ENCODE measurements at places on chromosomes 7 and 10. TPM values are rescaled to one million over a fixed set of nuclear protein-coding genes. Genes with fewer than 3 reads are reported as not detected.

The AOAH gene
- 14.0 TPM for total RNA-seq

The ADIRF gene
- 0.41 TPM for total RNA-seq

The DNAJB6 gene
- 181 TPM for total RNA-seq

The CCDC172 gene
- not detected for total RNA-seq

The TMEM130 gene
- not detected for total RNA-seq

The ADRB1 gene
- 0.35 TPM for total RNA-seq

The STEAP1 gene
- total RNA-seq, result not detected

DNA sequence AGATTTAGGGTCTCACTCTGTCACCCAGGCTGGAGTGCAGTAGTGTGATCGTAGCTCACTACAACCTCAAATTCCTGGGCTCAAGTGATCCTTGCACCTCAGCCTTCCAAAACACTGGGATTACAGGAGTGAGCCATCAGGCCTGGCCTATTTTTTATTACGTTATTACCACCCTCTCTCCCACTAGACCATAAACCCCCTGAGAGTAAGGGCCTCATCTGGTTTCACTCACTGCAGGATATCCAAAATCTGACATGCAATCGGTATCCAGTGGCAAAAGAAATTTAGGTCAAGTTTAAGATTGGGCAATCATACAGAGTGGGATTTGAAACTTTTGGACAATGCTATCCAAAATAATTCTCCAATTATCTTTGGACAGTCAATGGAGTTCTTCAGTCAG, 117.0 kb upstream of the NEBL start:
- no peaks in the 10 kb centered on the region for H3K27me3 ChIP-seq
- no peaks in the 10 kb centered on the region for H3K4me1 ChIP-seq
- no peaks in the 10 kb centered on the region for H3K36me3 ChIP-seq
- H3K27ac ChIP-seq, result no peak overlapping the region

DNA sequence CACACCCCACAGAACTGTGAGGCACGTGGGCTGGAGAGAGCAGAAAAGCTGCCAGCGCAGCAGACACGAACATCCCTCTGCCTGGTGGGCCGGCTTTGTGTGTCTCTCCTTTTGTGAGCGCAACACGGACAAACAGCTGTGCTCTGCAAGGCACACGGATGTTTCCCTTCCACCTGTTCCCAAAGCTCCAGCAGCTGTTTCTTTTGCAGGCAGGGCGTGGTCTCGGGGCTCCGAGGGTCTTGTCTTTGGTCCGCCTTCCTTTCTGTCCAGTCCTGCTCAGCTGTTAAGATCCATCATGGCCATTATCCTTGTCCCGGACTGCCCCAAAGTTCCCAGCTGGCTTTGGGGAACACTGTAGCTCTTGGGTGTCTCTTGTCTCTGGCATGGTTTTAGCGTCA, 32.7 kb upstream of the SH2B2 start:
- H3K4me3 ChIP-seq, result no peak overlapping the region
- no peak overlapping the region for H3K27ac ChIP-seq
- H3K27me3 ChIP-seq, result no peaks in the 10 kb centered on the region
- DNase-seq, result no peak
- no peaks in the 10 kb centered on the region for H3K4me1 ChIP-seq

DNA sequence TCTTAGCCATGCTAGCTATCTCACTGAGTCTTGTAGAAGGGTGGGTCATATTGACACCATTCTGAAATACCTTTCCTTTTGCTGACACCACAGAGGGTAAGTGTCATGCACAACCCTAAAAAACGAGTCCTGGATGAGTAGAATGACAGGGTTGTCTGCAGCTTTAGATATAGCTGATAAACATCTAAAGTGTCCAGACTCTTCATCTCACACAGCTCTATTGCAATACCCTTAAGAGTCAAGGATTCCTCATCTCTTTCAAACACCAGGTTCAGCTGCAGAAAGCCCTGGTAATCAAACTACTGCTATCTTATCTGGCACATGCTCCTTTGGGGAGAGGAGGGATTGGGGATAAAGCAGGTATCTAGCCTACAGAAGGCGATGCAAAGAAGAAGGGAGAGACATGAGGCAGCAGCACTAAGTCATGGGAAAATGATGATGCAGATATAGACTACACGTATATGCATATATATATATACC, 127.0 kb downstream of the ANK3 start:
- no peak overlapping the region for H3K4me3 ChIP-seq
- H3K27ac ChIP-seq, result no peak overlapping the region
- no peak for DNase-seq
- no peaks in the 10 kb centered on the region for H3K4me1 ChIP-seq
- peaks cover 25% of the 10 kb centered on the region for H3K36me3 ChIP-seq
- no peaks in the 10 kb centered on the region for H3K27me3 ChIP-seq

DNA sequence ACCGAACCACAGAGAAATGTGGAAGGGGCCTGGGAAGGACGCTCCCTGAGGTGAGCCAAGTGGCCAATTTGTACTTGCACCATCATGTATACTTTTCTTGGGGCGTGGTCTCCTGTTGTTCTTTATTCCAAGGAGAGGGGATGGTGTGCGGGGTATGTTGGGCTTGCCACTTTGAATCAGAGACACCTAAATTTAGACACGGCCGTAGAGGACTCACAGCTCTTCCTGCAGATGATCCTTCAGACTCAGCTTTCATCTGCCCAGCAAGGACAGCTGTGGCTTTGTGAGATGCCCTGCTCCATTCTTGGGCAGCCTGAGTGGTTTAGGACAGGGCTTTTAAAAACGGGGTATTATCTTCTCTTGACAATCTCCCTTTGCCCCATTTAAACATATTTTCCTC, 473.2 kb downstream of the REEP3 start:
- peaks cover 11% of the 10 kb centered on the region for H3K27me3 ChIP-seq
- H3K27ac ChIP-seq, result no peak overlapping the region
- no peaks in the 10 kb centered on the region for H3K4me1 ChIP-seq
- DNase-seq, result no peak
- no peaks in the 10 kb centered on the region for H3K36me3 ChIP-seq
- H3K4me3 ChIP-seq, result no peak overlapping the region

GRCh38 chr10:89142590-89142989, 64.5 kb downstream of the CH25H start:
- no peaks in the 10 kb centered on the region for H3K4me1 ChIP-seq
- H3K36me3 ChIP-seq, result no peaks in the 10 kb centered on the region
- no peak overlapping the region for H3K4me3 ChIP-seq
- no peak overlapping the region for H3K27ac ChIP-seq
- H3K27me3 ChIP-seq, result no peaks in the 10 kb centered on the region
- no peak for DNase-seq

DNA sequence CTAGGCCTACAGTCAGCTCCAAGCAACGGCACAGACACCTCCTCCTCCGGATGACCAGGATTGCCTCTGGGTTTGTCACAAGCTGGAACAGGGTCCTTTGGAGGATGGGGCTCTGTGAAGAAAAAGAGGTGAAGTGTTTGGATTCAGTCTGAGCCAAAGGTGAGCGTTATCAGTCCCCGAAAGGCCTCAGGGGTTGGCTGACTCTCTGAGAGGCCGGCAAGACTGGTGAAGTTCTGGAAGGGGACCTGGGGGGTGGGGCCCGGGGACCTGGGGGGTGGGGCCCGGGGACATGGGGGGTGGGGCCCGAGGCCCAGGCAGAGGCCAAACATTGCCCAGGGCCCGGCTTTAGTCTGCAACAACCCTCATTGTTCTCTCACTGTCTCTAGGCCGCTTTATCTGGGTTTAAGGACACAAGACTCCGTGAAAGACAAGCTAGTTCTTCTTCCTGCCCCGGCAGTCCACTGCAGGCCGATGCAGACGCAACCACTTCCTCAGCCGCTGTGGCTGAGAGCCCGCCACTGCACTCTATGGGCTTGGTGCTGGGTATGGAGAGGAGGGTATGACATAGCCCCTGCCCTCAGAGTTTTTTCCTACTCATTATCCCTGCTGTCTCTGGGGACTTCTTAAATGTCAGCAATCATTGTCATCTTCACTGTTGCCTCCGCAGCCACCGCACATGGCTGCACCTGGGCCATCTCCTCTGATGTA, 27.4 kb upstream of the PSAP start:
- H3K27ac ChIP-seq, result no peak overlapping the region
- peaks cover 8% of the 10 kb centered on the region for H3K27me3 ChIP-seq
- H3K4me1 ChIP-seq, result peaks cover 9% of the 10 kb centered on the region
- peak overlapping the region; percentile 36 for H3K4me3 ChIP-seq
- no peaks in the 10 kb centered on the region for H3K36me3 ChIP-seq

DNA sequence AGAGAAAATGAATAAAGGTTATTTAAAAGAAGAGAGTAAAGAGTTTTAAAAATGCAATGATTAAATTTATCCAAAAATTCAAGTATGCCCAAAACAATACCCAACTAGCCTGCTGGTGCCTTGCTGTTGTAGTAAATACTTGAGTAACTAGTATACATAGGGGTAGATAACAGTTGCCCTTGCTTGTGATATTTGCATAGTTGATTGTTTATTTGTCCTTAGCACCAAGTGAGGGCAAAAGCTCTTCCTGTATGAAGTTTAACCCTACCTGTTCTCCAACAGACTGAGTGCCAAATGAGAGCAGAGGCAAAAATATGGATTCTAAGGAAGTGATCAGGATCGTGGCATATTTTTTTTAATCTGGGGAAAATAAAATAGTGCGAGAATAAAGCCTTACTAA, 85.0 kb downstream of the PTN start:
- H3K27me3 ChIP-seq, result no peaks in the 10 kb centered on the region
- H3K4me1 ChIP-seq, result no peaks in the 10 kb centered on the region
- no peaks in the 10 kb centered on the region for H3K36me3 ChIP-seq
- no peak overlapping the region for H3K27ac ChIP-seq

DNA sequence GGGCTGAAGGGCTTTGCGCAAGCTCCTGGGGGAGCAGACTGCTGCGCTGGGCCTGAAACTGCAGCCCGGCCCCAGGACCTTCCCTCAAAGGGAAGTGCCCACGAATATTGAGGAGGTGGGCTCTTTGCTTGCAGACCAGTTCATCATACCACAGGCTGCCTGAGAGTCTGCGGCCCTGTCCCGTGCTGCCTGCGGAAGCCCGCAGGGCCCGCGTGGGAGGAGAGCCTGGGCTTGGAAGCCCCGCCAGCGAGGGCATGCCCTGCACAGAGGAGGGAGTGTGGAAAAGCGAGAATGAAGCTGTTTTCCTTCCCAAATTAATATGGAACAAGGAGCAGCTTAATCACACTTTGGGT, 83.6 kb upstream of the MKI67 start:
- H3K4me1 ChIP-seq, result peaks cover 26% of the 10 kb centered on the region
- no peak overlapping the region for H3K4me3 ChIP-seq

GRCh38 chr10:124798781-124799180, 2.8 kb upstream of the ABRAXAS2 start:
- no peak overlapping the region for H3K4me3 ChIP-seq
- H3K36me3 ChIP-seq, result no peaks in the 10 kb centered on the region

DNA sequence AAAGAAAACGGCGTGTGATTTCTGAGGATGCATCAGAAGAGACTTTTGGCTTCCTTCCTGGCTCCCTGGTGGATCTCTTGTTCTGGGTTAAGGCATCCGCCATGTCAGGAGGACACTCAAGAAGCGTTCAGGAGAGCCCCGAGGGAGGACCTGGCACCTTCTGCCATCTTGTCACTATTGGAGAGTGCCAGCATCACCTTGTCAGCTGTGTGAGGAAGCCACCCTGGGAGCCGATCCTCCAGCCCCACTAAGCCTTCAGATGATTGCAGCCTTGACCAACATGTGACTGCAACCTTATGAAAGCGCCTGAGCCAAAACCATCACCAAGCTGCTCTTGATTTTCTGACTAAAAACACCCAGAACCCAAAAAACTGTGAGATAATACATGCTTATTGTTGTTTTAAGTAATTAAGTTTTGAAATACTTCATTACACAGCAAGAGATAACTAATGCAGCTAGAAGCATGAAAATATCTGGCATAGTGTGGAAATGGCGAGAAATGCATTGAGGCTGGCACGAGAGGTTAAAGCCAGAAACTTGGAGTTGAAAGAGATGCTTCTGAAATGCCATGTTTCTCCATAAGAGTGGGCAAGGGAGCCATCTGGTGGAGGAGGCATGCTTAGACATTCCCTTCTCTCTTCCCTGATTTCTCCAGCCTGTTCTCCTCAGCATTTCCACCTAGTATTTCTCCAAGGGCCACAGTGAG, 5.4 kb upstream of the ZFYVE27 start:
- H3K4me1 ChIP-seq, result no peaks in the 10 kb centered on the region
- peak; percentile 81 for DNase-seq
- no peak overlapping the region for H3K27ac ChIP-seq
- H3K36me3 ChIP-seq, result no peaks in the 10 kb centered on the region

- no peak overlapping the region for H3K4me3 ChIP-seq
- no peaks in the 10 kb centered on the region for H3K27me3 ChIP-seq
- H3K4me1 ChIP-seq, result no peaks in the 10 kb centered on the region
- H3K36me3 ChIP-seq, result no peaks in the 10 kb centered on the region
- H3K27ac ChIP-seq, result no peak overlapping the region
These were observed 195.2 kb downstream of the MDFIC start for GRCh38 chr7:115116773-115117715.

- H3K27ac ChIP-seq, result no peak overlapping the region
These were observed 223.6 kb upstream of the CELF2 start for GRCh38 chr10:10794046-10794445.

DNA sequence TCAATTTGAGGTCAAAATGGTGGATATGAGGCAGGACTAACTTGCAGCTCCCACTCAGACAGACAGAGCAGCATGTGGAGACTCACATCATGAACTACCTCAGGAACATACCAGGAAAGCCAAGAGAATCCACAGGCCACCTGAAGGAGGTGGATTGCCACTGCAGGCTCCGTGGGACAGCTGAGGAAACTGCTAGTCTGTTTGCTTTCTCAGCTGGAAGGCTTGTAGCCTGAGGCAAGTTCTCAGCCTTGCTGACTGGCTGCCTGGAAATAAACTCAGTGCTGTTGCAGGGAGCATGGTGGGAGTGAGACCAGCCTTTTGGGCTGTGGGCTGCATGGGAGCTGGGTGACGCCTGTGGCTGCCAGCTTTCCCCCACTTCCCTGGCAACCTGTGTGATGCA, 202.9 kb downstream of the ZNF248 start:
- no peak for DNase-seq
- H3K36me3 ChIP-seq, result no peaks in the 10 kb centered on the region
- no peak overlapping the region for H3K4me3 ChIP-seq
- no peak overlapping the region for H3K27ac ChIP-seq
- H3K4me1 ChIP-seq, result no peaks in the 10 kb centered on the region
